Epithelial cell of proximal tubule (primary cell): ENCODE measurements at places on chromosomes 1 and 21.

GRCh38 chr1:1883092-1883873 lies 7.6 kb downstream of the GNB1 start:
- no peak for DNase-seq

DNA sequence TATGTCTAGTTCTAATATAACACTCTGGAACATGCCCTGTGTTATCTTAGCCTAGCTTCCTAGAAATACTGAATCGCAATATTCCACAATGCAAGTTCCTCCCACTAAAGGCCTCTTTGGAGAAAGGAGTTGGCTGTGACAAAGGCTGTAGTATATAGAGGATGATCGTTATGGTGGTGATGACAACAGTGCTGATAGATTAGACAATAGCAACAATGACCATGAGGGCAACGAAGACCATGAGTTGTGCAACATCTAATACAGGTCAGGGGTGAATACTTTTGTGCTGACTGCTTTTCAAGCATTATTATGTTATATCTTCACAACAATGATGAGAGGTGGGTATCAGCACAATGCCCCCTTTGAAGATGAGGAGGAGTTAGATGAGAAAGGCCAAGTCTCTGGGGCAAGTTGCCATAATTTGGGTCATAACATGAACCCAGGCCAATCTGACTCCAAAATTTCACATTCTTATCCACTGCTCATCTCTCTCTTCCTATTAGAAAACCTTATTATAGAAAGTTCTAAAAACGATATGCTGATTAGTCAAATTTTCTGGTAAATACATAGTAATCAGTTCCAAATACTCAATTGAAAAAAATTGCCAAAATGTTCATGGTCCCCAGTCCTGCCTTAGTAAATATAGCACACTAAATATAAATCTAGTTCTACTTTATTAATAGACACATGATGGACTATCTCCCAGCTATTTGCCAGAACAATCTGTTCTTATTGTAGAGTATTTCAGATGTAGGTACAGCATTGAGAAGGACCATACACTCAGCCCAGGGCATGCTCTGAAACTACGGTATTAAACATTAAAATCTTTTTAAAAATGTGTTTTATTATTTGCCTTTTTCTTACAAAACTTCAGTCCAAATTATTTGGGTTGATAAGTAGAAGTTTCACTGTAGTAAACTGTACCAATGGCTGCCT lies 37.5 kb downstream of the HIVEP3 start:
- DNase-seq = no peak

DNA sequence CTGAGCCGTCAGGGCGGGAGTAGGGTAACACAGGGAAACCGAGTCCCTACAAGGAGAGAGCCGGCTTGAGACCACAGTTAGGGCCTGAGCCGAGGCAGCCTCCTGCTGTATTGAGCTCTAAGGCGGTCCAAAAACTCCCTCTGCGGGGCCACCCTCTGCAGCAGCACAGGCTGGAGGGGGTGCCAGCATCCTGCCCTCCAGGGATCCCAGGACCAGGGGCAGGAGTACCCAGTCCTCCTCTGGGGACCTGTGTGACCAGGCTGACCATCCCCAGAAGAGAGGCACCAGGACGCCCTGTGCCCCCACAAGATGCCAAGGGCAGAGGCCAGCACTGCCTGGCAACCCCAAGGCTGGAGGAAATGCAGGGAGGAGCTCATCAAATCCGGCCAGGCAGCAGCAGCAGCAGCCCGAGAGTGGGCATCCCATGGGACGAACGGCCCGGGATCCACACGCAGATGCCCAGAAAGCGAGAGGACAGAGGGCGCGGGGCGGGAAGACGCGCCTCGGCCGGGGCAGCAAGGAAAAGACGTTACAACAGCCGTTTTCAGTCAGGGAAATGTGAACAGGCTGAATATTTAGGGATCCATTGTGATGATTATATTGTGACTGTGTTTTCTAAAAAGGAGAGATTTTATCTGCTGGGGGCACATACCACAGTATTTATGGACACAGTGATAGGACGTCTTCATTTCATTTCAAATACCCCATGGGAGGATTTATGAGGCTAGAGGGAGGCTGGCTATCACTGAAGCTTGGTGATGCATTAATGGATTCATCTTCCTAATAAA lies 57.1 kb upstream of the COL18A1 start:
- DNase-seq = no peak

- DNase-seq = no peak
These were observed 40.1 kb downstream of the BMP8A start for GRCh38 chr1:39531526-39531925.

DNA sequence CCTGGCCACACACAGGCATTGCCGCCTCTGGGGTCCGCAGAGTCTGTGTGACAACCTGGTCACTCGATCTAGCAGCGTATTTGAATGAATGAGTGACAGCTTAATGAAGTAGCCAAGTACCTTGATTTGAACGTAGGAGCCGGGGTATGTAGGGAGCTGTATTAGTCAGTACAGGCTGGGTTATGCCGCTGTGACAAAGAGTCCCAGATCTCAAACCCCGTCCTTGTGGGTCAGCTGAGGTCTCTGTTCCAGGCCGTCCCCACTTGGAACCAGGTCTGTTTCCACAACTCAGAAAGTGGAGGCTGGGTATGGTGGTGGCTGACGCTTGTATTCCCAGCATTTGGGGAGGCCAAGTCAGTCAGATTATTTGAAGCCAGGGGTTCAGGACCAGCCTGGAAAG lies 20.0 kb downstream of the ATAD3B start:
- no peak for DNase-seq

DNA sequence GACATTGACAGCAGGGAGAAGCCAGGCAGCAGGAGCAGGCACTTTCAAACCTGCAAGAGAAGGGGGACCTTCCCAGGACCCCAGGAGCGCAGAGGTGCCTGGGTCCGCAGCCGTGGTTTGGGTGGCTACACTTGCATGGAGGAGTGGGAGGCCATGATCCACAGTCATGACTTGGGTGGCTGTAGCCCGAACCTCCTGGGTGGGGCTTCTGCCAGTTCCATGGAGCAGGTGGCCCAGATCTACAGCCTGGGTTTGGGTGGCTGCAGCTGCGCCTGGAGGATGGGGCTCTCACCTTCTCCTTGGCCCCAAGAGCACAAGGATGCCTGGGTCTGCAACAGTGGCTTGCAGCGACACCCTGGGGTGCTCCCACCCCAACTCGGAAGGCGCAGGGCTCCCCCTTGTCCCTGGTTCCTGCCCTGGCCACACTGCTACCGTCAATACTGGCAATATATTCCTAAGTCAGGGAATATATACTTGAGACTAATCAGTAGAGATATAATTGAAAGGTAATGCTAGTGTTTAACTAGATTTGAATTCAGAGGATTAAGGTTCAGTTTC lies 2.3 kb upstream of the OR6K6 start:
- DNase-seq = no peak

GRCh38 chr1:93531193-93531592 lies 83.3 kb downstream of the FNBP1L start:
- no peak for DNase-seq

- no peak for DNase-seq
These were observed 337.0 kb downstream of the OMA1 start for GRCh38 chr1:58209575-58209974.

DNA sequence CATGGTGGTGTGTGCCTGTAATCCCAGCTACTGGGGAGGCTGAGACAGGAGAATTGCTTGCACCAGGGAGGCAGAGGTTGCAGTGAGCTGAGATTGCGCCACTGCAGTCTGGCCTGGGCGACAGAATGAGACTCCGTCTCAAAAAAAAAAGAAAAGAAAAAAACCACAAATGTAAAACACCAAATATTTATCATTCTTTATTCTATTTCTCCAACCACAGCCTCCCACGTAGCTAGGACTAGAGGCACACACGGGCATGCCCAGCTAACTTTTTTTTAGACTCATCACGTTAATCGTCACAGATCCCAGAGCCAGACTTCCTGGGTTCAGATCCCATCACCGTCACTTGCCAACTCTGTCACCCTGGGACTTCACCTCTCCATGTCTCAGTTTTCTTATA lies 13.5 kb downstream of the DNAJC16 start:
- DNase-seq = no peak

DNA sequence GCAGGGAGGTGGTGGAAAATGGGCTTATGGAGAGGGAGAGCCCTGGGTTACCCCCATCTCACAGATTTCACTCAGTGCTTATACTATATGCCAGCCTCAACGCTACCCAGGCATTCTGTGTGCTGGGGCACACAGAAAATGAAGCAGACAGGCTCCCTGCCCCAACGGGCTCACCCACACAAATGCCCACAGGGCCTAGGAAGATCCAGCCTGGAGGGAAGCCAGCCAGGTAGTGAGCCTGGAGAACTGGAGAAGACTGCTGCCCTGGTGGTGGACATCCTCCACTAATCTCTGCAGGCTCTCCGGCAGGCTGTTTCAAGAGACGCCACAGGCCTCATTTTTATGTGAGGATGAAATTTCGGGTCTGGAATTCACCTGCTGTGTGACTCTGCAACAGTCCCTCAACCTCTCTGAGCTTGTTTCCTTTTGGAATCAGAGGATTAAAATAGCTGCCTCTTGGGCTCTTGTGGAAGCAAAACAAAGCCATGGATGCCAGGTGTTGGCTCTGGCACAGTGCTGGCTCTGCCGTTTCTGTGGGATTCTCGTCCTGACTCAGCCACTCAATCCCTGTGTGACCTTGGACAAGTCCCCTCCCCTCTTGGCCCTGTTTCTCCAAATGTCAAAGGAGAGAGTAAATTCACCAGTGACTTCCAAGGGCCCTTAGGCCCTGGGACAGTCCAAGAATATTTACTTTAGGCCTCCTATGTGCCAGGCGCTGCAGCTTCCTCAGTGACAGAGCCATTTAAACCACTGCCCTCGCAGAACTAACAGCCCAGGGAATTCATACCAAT lies 3.6 kb downstream of the PAQR7 start:
- no peak for DNase-seq

DNA sequence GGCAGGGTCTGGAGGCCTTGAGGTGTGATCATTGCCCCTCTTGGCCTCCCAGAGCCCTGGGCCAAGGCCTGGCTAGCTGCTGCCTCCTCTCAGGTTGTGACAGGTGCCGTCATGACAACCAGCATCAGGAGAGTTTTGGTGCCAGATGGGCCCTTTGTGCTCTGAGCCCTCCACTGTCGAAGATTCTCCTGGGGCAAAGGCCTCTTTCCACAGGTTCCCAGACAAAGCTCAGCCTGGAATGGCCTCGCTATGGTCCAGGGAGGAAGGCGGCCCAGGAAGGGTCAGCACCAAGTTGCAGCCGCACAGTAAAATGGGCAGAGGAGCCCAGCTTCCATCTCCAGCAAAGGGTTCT lies 78.4 kb downstream of the ALPL start:
- no peak for DNase-seq

- no peak for DNase-seq
These were observed 19.7 kb upstream of the TIAM1 start for GRCh38 chr21:31363720-31364119.

GRCh38 chr1:206039046-206039973 lies 13.7 kb upstream of the RHEX start:
- DNase-seq = no peak

GRCh38 chr1:237878406-237878805 lies 12.3 kb downstream of the ZP4 start:
- DNase-seq = no peak

GRCh38 chr1:197422993-197423392 lies 154.9 kb downstream of the CRB1 start:
- no peak for DNase-seq

DNA sequence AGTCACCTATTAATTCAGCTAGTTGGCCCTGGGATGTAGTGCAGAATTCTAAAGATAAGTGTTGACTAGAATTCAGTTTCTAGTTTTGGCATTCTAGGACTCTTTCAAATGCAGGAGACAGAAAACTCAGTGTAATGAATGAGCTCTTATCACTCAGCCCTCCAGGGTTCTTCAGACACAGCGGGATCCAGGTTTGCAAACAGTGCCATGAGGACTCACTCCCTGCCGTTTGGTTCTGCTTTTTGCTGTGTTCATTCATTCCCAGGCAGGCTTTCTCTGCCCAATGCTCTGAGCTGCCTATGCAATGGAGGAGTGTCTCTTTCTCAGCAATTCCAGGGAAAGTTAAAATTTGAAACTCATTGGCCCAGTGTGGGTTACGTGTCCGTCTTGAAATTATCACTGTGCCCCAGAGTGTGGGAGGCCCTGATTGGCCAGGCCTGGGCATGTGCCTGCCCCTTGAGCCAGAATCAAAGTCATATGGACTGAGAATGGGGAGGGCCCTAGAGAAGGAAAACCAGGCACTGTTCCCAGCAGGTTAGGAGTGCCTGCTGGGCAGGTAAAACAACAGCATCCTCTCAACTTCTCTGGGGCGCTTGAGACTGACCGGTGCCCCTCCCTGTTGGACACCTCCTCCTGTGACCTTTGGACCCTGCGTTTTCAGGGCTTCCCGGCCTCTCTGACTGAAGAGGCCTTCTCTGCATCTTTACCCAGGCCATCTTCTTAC lies 43.4 kb downstream of the TMEM51 start:
- no peak for DNase-seq

- no peak for DNase-seq
These were observed 18.6 kb downstream of the DISP1 start for GRCh38 chr1:222833356-222833876.

DNA sequence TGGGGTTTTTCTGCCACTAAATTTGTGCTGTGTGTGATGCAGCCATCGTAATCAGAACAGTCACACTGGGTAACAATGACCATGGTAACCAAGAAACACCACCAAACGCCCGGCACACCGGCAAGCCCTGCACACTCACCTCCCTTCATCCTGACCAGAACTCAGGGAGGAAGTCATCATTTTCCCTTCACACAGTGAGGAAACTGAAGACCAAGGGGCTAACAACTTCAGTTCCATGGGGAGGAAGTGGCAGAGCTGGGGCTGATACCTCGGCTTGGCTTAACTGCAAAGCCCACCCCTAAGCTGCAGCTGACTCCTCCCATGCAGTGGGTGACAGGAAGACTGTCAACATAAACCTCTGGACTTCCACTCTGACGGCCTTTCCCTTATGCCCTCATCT lies 69.3 kb upstream of the BCAR3 start:
- no peak for DNase-seq

DNA sequence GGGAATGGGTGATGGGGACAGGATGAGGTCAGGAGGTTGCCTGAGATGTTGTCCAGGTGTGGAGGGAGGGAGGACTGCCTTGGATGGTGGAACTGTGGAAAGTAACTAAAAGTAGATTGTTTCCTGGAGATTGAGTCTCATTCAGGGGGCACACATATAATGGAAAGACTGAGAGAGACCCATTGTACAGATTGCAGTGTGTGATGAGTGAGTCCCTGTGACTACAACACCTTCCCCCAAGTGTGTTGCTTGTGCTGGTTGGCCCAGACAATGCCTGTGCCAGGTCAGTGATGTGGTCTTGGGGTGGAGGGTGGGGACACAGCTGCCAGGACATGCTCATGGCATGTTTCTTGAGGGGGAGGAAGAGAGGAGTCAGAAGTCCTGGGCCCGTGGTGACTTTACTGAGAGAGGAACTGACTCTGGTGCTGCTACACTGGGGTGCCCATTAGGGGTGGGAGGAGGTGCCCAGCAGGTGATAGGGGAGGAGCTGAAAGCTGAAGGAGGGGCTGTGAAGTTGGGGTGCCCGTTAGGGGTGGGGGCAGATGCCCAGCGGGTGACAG lies 5.2 kb downstream of the SNAP47 start:
- no peak for DNase-seq

GRCh38 chr1:56135864-56136147 lies 443.6 kb downstream of the PLPP3 start:
- no peak for DNase-seq

- DNase-seq = no peak
These were observed 15.6 kb upstream of the ECE1 start for GRCh38 chr1:21305900-21306189.

- DNase-seq = no peak
These were observed 6.1 kb upstream of the SFN start for GRCh38 chr1:26856604-26857469.

GRCh38 chr1:230109895-230110667 lies 43.0 kb downstream of the GALNT2 start:
- no peak for DNase-seq
